Osteoblast (primary cell): ENCODE measurements at places on chromosomes 6 and 20.

GRCh38 chr20:59123678-59124255 lies 39.9 kb upstream of the ZNF831 start:
- no peak for DNase-seq

DNA sequence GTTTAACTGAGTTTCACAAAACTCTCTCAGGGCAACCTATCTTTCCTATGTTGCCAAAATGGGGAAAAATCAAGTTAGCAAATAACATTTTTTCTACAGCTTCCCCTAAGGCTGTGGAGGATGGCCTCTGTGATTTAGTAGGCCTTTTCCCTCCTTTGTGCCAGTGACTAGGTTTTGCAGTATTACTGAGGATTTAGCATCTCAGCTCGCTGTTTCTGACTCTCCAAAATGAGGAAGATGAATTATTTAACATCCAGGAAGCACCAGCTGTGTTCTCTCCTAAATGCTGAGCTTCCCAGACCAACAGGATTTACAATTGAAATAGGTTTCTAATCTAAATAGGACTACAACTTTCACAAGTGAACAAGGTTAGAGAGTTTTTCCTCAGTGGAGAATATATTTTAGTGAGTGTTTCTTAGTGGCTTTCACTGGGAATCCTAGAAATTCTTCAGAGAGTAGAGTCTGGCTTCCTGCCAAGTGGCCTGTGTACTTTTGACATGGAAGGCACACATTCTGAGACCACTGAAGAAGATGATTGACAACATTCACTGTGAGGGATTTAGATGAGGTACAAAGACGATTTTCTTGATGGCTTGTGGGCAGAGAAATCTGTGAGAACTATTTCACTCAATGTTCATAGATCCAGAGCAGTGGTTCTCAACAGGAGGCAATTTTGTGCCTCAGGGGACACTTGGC lies 62.4 kb downstream of the PTCHD4 start:
- no peak for DNase-seq

DNA sequence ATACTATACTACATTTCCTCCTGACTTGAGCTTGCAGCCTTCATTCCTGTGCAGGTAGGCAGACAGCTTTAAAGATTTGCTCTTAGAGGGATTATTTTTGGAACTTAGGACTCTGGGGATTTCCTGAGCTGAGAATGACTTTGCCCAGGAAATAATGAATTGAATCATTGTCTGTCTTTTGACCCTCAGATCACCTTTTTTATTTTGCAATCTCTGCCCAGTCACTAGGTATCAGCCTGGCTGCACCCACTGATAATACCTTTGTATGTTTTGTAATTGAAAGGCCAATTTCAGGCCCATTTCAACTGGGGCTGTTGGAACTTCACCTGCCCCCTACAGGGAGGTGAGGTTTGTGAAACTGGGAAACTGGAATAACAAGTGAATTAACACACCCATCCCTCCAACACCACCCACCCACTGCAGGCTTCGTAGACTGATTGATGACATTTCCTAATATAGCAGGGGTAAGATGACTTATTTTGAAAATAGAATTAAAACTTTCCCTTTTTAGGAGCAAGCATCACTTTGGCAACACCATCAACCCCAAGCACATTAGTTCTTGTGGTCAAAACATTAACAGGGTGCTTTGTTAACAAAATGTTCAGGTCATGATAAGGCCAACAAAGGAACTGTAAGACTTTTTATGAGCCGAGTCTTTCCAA lies 157.1 kb upstream of the CENPW start:
- DNase-seq, result no peak

DNA sequence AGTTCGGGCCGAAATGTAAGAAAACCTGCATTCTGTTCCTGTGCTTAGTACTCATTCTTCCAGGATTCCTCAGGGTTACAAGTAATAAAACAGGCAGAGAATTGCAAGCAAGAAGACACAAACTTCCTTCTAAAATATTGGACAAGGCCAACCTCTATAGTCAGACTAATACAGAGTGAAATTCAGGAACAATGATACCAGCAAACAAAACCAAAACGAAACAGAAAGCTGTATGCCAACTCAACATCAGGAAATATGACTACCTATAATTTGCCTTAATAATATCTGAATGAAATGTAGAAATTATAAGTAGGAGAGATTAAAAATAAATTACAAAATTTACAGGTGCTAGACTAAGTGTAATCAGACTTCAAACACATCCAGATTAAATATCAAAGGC lies 238.8 kb downstream of the HIVEP2 start:
- no peak for DNase-seq

DNA sequence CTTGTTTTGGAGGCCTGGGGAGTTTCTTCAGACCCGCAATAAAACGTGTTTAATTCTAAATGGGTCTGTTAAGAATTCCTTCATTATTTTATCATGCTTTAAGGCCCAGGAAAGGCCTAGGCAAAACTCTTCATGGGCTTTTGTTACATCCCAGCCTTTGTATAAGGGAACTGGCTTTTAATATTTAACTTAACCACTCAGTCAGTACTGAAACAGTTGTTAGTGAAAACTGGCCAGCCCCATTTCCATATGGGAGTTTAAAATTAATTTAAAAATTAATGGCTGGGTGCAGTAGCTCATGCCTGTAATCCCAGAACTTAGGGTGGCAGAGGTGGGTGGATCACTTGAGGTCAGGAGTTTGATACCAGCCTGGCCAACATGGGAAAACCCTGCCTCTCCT lies 213.2 kb upstream of the FKBP1C start:
- no peak for DNase-seq

DNA sequence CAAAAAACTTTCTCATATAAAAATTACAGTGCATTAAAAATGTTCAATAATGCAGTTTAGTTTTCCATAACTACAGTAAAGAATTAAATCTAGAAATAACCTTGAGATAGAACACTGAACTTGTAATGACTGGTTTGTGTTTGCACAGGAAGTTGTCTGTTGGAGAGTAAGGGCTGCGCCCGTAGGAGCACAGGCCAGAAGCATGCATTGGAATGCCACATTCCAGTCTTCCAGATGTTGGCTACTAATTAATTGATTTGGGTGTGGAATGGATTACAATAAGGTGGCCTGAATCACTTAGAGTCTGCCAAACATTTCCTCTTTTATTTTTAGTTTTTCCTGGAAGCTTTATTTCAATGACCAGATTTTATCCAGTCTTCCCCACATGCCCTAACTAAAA lies 582.6 kb upstream of the MMS22L start:
- DNase-seq, result no peak

- DNase-seq, result peak; percentile 5
These were observed 91.9 kb downstream of the TBC1D32 start for GRCh38 chr6:121242386-121242785.

DNA sequence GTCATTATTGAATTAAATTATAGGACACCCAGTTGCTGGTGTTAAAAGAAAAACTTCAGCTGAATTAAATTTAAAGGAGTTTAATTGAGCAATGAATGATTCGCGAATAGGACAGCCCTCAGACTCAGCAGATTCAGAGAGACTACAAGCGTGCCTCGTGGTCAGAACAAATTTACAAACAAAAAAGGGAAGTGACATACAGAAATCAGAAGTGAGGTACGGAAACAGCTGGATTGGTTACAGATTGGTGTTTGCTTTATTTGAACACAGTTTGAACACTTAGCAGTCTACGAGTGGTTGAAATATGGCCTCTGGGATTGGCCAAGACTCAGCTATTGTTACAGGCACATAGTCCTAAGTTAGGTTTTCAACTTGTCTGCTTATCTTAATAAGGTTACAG lies 25.8 kb upstream of the TNFRSF21 start:
- no peak for DNase-seq

- peak; percentile 29 for DNase-seq
These were observed 347.8 kb upstream of the PLCB4 start for GRCh38 chr20:8721098-8721497.

GRCh38 chr6:158011478-158011920 lies 29.8 kb downstream of the SYNJ2 start:
- DNase-seq, result no peak

GRCh38 chr6:162625846-162626540 lies 101.6 kb downstream of the PRKN start:
- no peak for DNase-seq

DNA sequence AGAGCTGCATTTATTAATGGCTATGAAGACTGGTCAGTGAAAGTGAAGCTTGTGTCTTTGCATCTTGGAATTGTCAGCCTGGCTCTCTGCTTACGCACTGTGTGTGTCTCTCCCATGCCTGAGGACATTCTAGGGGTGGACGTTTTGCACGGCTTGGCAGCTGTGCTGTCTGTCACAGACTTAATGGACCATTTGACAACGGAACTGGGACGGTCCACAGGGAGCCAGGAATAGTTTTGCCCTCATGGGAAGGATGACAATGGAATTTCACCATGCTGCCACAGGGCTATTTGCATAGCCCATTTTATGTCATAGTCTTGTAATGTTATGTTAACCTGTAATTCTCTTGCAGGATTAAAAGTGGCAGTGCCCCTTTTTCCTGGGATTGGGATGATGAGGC lies 44.7 kb downstream of the OR2B6 start:
- no peak for DNase-seq

GRCh38 chr6:31686483-31686882 lies 5.6 kb upstream of the LY6G5C start:
- DNase-seq, result no peak

- DNase-seq, result no peak
These were observed 44.2 kb upstream of the RNF24 start for GRCh38 chr20:4059606-4060005.

GRCh38 chr6:37660317-37660716 lies 37.4 kb downstream of the MDGA1 start:
- no peak for DNase-seq

GRCh38 chr20:49400904-49401303 lies 81.6 kb downstream of the KCNB1 start:
- no peak for DNase-seq

GRCh38 chr20:55166063-55166462 lies 690.7 kb downstream of the DOK5 start:
- DNase-seq, result no peak

DNA sequence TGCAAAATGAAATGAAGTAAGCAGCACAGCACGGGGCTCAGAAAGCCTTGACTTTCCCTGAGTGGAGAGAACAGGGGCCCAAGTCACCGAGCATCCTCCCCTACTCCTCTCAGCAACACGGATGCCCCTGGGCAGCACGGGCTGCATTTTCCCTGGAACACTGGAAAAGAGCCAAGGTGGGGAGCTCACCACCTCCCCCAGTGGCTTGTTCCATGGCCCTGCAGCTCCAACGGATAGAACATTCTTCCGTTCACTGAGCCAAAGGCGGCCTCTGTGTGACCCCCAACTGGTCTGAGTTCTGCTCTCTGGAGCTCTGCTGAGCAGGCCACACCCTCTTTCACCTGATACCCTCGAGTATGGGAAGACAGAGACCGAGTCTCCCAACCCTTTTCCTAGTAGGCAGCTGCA lies 20.8 kb upstream of the EMILIN3 start:
- no peak for DNase-seq

GRCh38 chr20:64038565-64039292 lies 2.7 kb downstream of the C20orf204 start:
- DNase-seq, result peak; percentile 99

GRCh38 chr6:17423026-17423425 lies 29.6 kb downstream of the CAP2 start:
- DNase-seq, result no peak
